ENCODE measurements at places on chromosomes 4 and X.

DNA sequence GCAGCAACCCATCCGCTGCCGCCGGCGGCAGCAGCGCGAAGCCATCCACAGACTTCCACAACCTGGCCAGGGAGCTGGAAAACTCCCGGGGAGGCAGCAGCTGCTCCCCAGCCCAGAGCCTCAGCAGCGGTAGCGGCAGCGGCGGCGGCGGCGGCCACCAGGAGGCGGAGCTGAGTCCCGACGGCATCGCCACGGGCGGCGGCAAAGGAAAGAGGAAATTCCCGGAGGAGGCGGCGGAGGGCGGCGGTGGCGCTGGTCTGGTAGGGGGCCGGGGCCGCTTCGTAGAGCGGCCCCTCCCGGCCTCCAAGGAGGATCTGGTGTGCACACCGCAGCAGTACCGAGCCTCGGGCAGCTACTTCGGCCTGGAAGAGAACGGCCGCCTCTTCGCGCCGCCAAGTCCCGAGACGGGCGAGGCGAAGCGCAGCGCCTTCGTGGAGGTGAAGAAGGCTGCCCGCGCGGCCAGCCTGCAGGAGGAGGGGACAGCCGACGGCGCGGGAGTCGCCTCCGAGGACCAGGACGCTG is 4.9 kb downstream of the PRDM8 start:
- DNase-seq = no peak

- no peak for DNase-seq
Observed at GRCh38 chr4:70704931-70705182, 16.5 kb downstream of the UTP3 start.

- no peak for DNase-seq
Observed at GRCh38 chr4:180041576-180041975, 2201.6 kb upstream of the TENM3 start.

GRCh38 chrX:84174348-84174747 is 13.7 kb downstream of the RPS6KA6 start:
- no peak for DNase-seq

GRCh38 chrX:115065304-115065703 is 47.9 kb upstream of the IL13RA2 start:
- DNase-seq = no peak

- no peak for DNase-seq
Observed at GRCh38 chr4:6991249-6991648, 51.9 kb upstream of the TADA2B start.

DNA sequence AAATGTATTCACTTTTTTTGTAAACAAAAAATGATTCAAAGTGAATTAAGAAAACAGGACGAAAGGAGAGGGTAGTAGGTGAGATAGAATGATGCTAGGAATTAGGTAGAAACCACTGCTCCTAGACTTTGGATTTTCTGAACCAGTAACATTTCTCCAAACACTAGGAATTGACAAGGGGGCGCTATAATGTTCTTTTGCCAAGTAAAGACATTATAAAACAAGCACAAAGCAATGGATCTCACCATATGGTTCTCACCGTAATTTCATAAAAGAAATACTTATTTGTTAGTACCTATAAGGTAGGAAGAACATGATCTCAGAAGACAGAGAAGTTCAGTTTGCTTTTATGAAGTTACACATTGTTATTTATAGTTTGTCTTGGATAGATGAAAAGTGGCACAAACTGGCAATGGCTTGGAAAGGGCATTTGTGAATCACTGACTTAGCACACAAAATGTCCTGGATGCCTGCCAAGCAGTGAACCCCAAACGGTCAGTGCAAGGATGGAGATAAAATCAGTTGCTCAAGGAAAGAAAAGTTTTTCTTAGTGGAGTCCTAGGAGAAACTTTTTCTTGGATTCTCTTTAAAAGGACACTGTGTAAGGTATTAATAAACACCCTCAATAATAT is 8.1 kb upstream of the TBC1D1 start:
- DNase-seq = no peak

GRCh38 chrX:125894947-125895346 is 271.1 kb downstream of the DCAF12L2 start:
- DNase-seq = no peak

- DNase-seq = no peak
Observed at GRCh38 chrX:129071390-129071789, 451.9 kb downstream of the SMARCA1 start.

GRCh38 chrX:56783450-56783831 is 54.4 kb downstream of the NBDY start:
- DNase-seq = no peak

- peak; percentile 4 for DNase-seq
Observed at GRCh38 chrX:12814420-12814819, 23.2 kb downstream of the PRPS2 start.

DNA sequence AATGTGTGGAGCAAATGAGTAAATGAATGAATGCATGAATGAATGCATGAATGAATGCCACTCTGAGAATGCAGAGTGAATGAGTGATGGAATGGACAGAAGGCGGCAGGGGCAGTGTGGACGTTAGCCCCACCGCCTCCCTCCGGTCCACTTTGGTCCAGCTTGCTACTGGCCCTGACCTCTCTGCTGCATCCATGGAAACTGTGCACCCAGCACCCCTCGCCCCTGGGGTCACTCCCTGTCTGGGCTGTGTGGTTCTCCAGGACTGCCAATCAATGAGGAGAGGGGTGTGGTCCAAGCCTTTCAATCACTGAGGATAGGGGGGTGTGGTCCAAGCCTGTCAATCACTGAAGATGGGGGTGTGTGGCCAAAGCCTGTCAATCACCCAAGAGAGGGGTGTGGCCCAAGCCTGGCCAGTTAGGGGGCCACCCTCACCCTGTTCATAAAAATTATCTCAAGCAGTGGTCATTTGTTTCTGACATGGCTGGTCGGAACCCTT is 39.2 kb upstream of the ASMTL start:
- peak; percentile 33 for DNase-seq
